NCI-H2081 (cell line): ENCODE measurements at places on chromosomes 4 and X.
A peak's percentile ranks its signal among the peaks of the same experiment; 100 is the strongest.

GRCh38 chr4:130648570-130648969 is 1552.6 kb downstream of the C4orf33 start:
- no peak for DNase-seq

GRCh38 chr4:7195546-7196287 is 3.4 kb downstream of the SORCS2 start:
- DNase-seq = no peak

- no peak for DNase-seq
These were observed 41.7 kb downstream of the ZGRF1 start for GRCh38 chr4:112594993-112595392.

DNA sequence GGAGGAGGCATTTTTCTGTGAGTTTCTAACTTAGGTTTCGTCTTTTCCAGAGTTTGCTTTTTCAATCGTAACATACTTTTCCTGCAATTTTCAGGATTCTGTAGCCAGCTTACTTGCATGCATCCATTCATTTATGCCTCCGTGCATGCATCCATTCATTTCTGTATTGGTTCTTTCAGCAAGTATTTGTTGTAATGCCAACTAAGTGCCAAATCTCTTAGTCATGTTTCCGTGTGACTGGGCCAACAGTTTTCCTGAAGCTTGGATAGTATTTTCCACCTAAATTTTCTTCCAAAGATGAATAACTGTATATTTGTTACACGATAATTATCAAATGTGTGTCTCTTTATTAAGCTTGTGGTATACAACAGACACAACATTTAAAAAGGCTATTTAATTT is 41.5 kb downstream of the CBLL2 start:
- no peak for DNase-seq

- no peak for DNase-seq
These were observed 701.0 kb upstream of the PITX2 start for GRCh38 chr4:111323916-111324315.

GRCh38 chr4:147674496-147674895 is 9.5 kb downstream of the PRMT9 start:
- DNase-seq = no peak

DNA sequence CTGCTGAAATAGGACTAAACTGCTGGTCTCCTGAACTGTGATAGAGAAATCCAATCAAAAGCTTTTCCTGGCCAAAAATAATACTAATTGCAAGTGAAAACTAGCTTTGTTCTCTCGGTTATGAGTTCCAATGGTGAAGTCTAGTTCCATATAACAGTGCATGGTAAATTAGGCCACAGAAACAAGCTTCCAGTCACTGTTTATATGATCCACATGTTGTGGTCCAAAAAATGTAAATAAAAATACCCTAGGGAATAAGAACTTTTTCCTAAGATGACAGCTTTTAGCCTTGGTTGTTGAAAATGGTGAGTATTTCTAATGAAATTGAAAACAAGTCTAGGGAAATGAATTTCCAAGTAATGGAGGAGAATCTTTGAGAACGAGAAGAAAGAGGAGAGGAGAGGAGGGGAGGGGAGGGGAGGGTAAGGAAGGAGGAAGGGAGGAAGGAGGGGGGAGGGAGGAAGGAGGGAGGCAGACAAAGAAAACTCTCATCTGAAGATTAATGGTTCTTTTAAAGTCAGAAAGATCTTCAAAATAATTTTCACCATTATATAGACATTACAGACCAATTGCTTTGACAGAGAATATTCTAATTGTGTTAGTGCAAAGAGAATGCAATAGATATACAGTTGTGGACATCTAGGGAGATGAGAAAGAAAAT is 26.1 kb downstream of the PALLD start:
- DNase-seq = no peak

DNA sequence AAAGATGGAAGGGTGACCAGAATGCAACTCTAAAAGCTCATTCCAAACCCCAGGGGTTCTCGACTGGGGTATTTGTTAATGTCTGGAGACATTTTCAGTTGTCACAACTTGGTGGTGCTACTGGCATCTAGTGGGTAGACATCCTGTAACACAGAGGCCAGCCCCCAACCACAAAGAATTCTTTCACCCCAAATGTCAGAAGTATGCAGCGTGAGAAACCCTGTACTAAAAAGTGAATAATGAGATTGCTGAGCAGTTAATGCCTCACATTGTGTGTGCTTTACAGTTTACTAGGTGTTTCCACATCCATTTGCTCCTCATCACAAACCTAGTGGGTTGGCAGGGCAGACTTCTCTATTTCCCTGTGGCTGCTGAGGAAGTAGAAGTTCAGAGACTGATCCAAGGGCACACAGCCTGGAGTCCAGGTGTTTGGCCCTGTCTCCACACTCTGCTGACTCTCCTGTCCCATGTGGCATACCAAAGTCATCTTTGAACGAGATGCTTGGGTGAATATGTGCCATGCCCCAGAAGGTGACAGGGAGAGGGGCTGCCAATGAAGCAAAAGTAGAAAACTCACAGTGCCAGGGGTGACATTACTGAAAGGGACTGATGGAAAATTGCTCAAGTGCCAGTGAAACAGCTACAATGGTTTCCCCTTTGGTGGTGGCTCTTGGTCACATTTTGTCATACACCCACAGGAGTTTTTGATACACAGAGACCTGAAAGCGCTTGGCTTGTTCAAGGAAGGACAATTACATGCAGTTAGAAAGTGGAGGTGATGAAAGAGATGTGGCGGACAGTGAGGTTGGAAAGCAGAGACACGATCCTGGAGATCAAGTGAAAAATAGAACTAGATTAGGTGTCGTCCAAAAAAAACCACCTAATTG is 10.1 kb upstream of the TMEM154 start:
- no peak for DNase-seq

DNA sequence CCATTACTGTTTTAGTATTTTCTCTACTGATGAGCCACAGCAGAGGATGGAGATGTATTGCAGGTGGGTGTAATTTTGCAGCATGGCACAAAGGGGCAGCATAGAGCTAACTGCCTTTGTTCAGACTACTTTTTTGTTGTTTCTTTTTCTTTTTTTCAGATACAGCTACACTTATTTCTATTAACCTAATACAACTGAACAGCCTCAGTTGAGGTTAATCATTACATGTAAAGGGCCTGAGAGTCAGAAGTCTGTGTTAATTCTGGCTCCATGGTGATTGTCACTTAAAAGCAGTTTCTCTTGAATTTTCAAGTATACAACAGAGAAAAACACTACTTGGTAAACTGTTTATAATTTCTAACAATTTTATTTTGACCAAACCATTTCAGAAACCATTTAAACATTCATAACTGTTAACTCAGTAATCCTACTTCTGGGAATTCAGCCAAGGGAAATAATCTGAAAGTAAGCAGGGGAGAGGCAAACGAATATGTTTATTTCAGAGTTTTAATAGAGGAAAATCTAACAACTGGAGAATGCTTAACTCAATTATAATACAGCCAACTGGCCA is 13.9 kb upstream of the PPEF2 start:
- DNase-seq = peak; percentile 34

DNA sequence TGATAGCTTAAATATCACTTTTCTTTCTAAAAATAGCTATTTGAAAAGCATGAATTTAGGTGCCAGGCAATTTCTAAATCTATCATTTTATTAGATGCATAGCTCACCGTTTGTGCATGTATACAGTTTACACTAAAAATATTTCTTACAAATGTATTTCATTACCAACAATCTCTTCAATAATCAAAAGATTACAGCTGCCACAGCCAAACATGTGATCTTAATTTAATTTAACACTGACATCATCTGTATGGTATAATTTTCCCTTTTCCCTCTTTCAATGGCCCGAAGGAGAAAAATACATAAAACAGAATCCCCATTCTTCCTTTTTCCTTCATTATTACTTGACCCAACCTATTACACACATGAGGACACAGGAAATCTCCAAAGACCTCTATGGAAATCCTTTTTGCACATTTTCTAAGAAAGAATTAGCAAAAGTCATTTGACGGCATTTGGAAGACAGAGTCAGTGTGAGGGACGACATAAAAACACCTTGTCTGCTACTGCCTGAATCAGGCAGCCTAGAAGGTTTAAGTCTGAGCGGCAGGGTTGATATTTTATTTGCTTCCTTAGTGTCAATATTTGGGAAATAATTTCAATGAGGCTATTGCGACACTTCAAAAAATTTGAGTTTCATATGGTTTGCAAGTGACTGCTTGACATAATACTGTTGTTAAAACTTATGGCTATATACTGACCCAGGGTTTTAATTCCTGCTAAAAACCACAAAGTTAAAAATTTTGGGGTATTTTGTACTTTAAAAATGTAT is 111.2 kb downstream of the TTC29 start:
- DNase-seq = no peak

GRCh38 chr4:69503558-69503957 is 7.9 kb upstream of the UGT2B4 start:
- no peak for DNase-seq

DNA sequence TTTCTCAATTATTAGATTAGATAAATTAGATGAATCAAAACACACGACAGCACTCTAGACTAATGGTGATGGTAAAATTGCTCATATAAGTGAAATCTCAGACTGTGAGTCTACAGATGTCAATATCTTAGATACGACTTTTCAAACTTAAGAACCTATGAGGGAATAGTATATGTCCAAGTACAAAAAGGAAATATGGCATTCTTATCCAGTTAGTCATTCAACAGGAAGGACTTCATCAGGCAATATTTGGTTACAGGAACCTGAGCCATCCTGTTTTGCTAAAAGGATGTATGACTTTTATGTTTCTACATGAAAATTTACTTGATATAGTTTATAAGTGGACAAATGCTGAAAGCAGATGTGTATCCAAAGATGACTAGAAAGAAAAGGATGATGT is 107.0 kb downstream of the CT47B1 start:
- no peak for DNase-seq

- DNase-seq = no peak
These were observed 389.9 kb downstream of the PACRGL start for GRCh38 chr4:21090094-21090666.

GRCh38 chr4:66921433-66921832 is 623.9 kb downstream of the CENPC start:
- no peak for DNase-seq

GRCh38 chr4:88382621-88383020 is 4.0 kb downstream of the HERC6 start:
- DNase-seq = no peak

DNA sequence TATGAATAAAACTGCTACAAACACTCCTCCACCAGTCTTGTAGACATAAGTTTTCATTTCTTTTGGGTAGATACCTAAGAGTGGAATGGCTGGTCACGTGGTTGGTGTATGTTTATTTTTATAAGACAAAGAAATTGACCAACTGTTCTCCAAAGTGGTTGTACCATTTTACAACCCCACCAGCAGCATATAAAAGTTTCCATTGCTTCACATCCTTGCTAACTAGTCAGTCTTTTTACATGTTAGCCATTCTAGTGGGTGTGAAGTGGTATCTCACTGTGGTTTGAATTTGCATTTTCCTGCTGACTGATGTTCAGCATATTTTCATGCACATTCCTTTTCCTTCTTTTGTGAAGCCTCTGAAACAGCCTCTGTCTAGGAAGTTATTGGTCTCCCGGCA is 76.2 kb upstream of the ADGRG2 start:
- DNase-seq = no peak
